GM18507 (cell line): ENCODE measurements at places on chromosomes 7 and 10.

- DNase-seq, result no peak
Measured at GRCh38 chr10:11522821-11523245, 88.6 kb downstream of the USP6NL start.

- DNase-seq, result no peak
Measured at GRCh38 chr10:8026349-8027259, 27.9 kb upstream of the GATA3 start.

DNA sequence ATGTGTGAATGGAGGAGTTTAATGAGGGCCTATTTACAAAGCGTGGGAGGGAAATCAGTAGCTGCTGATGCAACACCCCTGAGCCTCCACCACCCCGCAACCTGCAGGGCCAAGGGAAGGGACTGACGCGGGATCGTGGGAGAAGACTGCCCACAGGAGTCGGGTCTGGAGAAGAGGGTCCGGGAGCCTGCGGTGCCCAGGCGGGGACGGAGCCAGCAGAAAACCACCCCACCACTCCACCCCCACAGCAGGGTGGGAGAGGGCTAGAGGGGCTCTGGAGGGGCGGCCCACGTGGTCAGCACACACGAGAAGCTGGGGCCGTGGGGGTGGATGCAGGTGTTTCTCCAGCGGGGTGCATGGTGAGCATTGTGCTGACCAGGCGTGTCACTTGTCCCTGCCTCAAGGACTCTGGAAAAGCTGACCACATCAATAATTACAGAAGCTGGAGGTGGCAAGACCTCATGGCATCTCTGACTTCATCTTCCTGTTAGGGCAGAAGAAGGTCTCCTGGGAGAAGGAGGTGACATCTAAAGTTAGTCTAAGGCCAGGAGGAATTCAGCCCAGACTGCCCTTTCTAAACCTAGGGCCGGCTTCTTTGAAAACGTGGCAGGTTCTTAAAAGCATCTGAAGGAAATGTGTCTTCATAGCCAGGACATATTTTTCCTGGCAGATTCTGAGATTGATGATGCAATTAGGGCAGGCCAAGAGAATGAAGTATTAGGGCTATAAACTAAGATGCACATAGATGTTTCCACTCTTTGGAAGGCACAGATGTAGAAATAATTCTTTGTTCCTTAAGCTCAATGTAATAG, 150.9 kb downstream of the RGS10 start:
- DNase-seq, result no peak

GRCh38 chr10:7491949-7492659, 81.3 kb upstream of the SFMBT2 start:
- no peak for DNase-seq

GRCh38 chr7:39721919-39722597, 98.7 kb downstream of the RALA start:
- no peak for DNase-seq

DNA sequence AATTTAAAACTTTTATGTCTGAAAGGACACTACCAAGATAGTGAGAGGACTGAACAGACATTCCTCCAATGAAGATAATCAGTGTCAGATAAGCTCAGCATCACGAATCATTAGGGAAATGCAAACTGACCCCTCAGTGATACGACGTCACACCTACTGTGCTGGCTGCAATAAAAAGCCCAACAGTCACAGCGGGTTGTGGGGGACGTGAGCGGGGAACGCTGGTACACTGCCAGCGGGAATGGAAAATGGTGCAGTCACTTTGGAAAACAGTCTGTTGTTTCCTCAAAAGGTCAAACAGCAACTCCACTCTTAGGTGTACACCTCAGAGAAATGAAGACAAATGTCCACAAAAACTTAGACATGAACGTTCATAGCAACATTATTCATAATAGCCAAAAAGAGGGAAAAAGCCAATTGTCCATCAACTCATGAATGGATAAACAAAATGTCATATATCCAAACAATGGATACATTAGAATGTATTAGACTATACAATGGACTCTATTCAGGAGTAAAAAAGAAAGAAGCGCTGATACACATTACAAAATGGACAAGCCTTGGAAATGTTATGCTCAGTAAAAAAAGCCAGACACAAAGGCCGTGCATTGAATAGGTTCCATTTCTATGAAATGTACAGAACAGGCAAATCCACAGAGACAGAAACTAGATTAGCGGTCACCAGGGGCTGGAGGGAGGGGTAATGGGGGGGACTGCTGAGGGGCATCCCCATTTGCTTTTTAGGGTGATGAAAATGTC, 2.4 kb upstream of the ECHS1 start:
- DNase-seq, result no peak
